ENCODE measurements at places on chromosomes 12 and 14.

- no peak for DNase-seq
Observed at GRCh38 chr14:63299351-63300110, 19.2 kb downstream of the GPHB5 start.

GRCh38 chr12:93121729-93122488 lies 192.8 kb upstream of the EEA1 start:
- no peak for DNase-seq

- DNase-seq: no peak
Observed at GRCh38 chr12:122668268-122668667, 34.9 kb downstream of the HCAR2 start.

GRCh38 chr14:100122481-100123223 lies 36.8 kb downstream of the DEGS2 start:
- no peak for DNase-seq

DNA sequence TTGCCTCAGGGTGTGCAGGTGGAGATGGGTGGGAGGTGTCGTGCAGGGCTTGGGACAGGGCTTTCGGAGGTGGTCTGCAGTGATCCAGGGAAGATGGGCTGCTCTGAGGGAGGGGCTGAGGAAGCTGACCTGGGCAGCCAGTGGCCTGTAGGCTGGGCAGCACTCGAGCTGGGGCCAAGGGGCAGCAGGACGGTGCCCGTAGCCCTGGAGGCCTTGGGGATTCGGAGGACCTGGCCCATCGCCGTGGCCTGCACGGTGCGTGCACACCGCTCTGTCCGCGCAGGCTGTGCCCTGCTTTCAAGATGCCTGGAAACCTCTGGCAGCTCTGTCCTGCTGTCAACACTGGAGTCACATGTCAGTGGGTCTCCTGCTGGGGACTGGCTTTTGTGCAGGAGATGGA lies 9.1 kb downstream of the PACS2 start:
- DNase-seq: no peak

DNA sequence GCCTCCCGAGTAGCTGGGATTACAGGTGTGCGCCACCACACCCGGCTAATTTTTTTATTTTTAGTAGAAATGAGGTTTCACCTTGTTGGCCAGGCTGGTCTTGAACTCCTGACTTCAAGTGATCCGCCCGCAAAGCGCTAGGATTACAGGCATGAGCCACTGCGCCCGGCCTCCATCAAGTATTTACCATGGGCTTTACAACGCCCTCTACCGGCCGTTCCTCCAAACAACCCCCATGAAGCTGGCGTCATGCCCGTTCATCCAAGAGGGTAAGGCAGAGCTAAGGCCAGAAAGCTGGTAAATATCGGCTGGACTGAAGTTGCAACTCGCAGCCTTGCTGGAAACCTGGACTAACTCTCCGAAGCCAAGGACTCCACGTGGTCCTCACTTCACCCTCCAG lies 41.6 kb downstream of the RNF34 start:
- no peak for DNase-seq

DNA sequence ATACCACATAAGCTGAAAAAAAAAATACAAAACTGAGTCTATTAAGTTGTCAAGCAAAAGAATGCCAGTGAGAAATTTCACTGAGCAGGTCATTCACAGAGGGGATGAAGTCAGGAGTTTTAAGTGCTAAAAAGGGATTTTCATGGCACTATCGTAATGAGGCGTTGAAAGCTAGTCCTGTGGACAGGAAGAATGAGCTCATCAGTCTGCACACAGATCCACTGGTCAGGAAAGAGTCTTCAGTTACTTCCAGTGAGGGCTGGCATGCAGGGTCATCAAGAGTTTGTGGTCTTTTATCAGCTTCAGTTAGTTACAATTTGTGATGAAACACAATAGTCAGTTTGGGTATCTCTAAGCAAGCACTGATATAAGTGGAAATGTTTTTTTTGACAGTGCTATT lies 88.1 kb upstream of the WSCD2 start:
- DNase-seq: no peak

DNA sequence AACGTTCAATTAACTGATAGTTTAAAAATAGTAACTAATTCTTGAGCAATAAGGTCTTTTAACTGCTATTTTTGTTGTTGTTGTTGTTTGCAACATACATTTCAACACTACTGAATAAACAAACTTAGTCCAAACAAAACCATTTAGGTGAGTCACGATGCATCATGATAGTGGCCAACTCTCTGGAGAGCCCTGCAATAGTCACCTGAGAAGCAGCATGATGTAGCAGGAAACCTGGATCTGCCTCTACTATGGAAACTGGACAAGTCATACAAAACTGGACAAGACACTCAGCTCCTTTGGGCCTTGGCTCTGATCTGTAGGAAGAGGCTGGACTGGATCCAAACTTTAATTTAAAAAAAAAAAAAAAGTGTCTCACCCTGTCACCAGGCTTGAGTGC lies 117.3 kb downstream of the MED13L start:
- no peak for DNase-seq

Data from muscle of arm (tissue), 14 donors.